ENCODE measurements at places on chromosomes 5 and 9. TPM values are rescaled to one million over a fixed set of nuclear protein-coding genes. Genes with fewer than 3 reads are reported as not detected.

Gene HMCN2
- total RNA-seq = 1.9 TPM

Gene SEMA6A
- 57.1 TPM for total RNA-seq

Gene NACC2
- 34.0 TPM for total RNA-seq

Gene SLC36A2
- not detected for total RNA-seq

Gene PAEP
- total RNA-seq = not detected

Gene PCDHB7
- 4.6 TPM for total RNA-seq

Gene ADAMTS13
- total RNA-seq = 2.7 TPM

Gene WDR55
- total RNA-seq = 13.7 TPM

Data from ovary (tissue), 10 donors.